ENCODE measurements at places on chromosomes 2 and 18.

DNA sequence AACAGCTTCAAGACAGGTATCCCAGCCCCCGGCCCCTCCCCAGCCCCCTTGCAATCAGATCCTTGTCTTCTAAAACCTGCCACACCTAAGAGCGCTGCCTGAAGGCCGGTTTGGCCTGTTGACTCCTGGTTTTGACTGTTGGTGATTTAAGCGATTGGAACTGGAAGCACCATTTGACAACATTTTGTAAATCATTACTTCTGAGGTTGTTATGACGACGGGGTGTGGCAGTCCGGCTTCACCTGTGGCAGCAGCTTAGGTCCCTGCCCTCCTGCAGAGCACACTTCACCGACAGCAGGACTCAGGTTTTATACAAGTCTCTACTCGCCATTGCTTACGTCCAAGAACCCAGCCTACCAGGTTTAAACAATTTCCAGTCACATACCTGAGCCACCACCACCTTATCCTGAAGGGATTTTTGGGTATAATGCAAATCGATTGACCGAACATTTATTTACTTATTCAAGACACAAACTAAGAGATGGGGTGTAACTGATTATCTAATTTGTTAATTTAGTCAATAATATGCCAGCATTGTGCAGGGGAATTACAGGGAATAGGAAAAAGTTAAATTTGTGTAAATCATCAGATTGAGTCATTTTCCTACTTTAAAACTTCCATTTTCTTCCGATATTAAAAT, 707 bp upstream of the DGUOK start:
- DNase-seq, result no peak

- peak; percentile 96 for DNase-seq
Observed at GRCh38 chr18:9782073-9782857, 74.2 kb downstream of the RAB31 start.

DNA sequence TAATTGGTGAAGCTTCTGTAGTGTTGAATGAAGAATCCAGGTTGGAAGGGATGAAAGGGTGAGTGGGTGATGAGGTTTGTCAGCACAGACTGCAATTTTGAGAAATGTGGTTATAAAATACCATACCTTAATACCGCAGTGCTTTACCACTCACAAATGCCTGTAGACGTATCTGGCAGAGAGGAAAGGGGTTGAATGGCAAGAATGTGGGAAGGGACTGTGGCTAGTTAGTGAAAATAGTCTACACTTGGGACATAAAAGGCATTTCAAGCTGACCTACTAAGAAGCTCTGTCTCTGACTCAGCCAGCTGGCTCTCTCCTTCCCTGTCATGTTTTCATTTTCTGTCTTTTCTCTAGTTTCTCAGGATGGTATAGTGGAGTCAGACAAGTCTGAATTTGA, 25.1 kb downstream of the CDK15 start:
- peak; percentile 14 for DNase-seq

DNA sequence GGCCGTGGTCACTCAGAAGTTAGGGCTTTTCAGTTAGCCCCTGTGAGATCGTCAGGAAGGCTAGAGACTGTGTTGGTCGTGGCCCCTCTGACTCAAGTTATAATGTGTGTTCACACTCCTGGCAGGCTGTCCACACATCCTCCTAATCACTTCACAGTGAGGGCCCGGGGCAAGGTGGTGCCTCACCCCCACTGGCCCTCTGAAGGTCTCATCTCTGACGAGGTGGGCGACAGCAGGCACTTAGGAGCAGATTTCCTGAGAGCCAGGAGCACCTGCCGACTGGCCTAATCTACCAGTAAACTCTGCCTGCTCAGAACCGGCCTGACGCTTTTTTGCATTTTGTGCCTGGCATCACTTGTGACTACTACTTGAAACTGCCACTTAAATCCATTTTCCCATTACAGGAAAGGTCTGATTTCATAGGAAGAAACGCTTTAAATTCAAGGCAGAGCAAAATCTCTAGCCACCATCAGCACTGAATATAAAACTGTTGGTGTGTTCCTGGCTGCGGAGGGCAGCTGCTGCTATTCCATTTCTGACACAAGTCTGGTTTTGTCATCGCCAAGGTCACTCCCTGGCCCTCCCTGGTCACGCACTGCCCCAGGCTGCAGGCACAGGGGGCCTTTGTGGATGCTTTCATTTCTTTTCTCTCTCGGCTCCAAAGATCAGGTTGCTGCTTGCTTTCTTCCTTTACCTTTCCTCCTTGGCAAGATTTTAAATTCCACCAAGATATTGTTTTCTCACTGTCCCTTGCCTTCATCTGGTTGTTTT, 48.0 kb downstream of the RAB12 start:
- no peak for DNase-seq

- peak; percentile 56 for DNase-seq
Observed at GRCh38 chr2:229169751-229170150, 101.3 kb downstream of the PID1 start.

DNA sequence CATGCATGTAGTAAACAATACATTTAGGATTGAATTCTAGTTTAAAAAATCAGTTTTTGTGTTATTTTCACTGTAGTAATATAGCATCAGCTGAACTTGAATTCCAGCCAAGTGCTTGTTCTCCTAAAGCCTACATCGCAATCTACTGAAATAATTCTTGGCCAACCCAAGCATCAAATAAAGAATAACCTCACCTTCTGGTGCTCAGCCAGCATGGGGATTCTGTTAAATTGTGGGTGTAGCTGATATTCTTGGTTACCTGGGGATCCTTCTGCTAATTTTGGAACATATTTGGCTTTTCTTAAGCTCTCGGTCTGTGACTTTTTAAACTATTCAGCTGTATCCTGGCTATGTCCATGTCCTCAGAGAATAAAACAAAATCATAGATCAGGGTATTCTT, 248.8 kb downstream of the NRXN1 start:
- DNase-seq, result no peak

DNA sequence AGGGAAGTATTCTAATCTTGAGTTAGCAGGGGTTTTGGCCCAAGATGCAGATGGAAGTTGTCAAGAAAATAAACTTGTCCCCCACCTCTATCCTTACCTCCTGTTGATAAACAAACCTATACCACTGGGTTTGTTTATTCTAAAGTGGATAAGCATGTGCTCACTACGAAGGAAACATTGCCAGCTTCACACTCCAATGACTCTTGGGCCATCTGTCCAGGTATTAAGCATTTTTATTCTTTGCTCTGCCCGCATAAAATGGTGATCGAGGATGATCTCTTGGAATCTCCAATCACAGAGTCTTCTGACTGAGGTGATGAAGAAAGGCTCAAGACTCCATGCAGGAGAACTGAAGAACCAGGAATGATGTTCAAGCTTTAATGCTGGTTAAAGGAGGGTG, 1908.4 kb upstream of the PIK3C3 start:
- DNase-seq, result no peak

GRCh38 chr2:109128616-109129355, at the start of gene SH3RF3:
SH3RF3 (plus strand) TSS chr2:109129205.
- DNase-seq, result peak; percentile 64

- no peak for DNase-seq
Observed at GRCh38 chr2:47086054-47086471, 69.0 kb downstream of the STPG4 start.

GRCh38 chr2:217685255-217685605, 317.6 kb downstream of the TNS1 start:
- peak; percentile 91 for DNase-seq

DNA sequence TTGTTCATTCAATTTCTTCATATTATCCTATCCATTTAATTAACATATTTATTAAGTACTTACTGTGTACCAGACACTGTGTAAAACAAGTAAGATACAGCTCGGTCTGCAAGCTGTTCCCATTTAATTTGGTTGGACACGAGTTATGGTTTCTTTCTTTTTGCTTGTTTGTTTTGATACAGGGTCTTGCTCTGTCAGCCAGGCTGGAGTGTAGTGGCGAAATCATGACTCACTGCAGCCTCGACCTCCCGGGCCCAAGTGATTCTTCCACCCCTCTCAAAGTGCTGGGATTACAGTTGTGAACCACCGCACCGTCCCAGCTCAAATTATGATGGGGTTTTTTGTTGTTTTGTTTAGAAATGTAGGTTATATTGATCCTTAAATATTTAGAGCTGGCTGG, 9.0 kb downstream of the CYBRD1 start:
- peak; percentile 86 for DNase-seq

- no peak for DNase-seq
Observed at GRCh38 chr2:1656326-1656960, 87.9 kb downstream of the PXDN start.

GRCh38 chr2:1648241-1649102, 95.8 kb downstream of the PXDN start:
- no peak for DNase-seq

DNA sequence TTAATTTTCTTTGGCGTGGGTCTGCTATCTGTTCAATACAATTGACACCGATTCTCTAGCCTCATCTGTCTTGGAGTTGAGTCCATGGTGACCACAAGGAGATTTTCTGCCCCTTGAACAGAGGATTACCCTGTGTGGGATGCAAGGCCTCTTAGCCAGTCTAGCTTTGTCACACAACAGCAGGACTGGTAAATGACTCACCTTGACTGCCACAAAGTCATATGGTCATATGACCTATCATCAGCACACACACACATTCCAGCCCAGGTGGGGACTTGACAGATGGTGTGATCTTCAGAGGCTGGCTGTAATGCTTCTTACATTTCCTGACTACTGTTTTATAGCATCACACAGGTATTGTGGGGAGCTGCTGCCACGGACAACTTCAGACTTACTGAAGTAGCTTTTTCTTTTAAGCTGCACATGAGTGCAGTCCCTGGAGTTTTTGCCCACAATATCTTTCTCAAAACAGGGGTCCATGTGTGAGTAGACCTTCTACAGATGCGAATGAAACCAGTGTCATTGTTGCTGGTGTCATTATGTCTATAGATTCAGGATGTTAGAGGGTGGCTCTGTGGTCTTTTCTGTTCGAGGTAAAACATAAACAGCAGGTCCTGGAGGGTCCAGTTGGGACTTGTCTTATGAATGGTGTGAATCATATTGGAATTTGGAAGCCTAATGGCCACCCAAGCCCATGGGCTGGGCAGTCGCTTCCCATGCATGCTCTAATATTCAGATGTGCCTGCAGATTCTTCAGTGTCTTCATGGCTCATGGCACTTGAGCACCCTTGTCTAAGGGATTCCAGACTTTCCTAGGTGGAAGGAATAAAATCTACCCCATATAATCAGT, 18.6 kb upstream of the ACOXL start:
- no peak for DNase-seq

GRCh38 chr2:166017208-166017607, 63.6 kb upstream of the TTC21B start:
- DNase-seq, result no peak

DNA sequence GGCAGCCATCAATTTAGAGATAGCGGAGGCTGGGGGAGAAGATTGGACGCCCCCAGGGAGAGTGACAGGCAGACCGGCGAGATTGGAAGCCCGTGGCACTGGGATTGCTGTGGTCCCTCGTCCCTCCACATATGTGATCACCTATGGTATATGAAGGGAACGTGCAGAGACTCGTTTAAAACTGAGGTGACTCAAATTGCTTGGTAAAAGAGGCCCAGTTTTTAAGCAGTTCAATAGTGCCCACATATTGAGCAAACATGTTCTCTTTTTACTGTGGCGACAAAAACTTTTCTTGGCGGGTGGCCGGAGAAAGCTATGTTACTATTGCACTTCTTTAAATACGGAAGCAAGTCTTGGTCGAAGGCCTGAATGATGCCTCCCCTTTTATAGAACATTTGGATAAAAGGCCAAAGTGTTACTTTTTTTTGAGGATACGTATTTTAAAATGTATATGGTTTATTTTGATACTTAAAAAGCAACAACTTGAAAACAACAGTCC, 9.1 kb downstream of the B3GNT2 start:
- no peak for DNase-seq

DNA sequence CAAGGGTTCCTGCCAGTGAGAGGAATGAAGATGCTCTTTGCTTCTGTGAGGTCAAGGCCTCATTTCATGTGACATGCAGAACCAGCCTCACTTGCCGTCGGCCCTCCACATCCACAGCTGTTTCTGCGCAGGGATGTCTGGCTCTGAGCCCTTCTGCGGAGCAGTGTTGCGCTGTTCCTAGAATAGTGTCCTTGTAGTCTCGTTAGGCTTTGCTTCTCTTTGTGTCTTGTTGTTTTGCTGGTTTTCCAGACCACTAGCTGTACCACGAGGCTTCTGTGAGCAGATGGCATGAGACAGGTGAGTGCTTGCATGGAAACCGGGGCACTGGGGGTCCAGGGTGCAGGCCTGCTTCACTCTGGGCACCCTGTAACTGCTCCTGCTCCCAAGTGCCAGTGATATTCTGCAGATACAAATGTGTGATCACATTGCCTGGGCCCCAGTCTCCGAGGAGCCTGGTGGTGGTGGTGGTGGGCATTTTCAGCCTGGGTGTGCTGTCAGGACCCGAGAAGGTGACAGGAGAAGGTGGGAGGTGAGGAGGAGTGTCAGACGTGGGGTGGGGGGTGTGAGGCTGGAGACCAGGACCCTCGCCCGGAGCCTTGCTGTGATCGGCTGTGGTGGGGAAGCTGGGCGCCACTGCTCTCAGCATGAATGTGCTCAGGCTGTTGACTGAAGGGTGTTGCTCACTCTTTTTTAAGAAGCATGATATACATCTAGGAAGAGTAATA, 34.3 kb downstream of the LDLRAD4 start:
- DNase-seq, result no peak
